Cortex of kidney (tissue), 1 donor: ENCODE measurements at places on chromosomes 7 and 10.

GRCh38 chr7:117085275-117085674, 132.0 kb downstream of the ST7 start:
- DNase-seq, result no peak

DNA sequence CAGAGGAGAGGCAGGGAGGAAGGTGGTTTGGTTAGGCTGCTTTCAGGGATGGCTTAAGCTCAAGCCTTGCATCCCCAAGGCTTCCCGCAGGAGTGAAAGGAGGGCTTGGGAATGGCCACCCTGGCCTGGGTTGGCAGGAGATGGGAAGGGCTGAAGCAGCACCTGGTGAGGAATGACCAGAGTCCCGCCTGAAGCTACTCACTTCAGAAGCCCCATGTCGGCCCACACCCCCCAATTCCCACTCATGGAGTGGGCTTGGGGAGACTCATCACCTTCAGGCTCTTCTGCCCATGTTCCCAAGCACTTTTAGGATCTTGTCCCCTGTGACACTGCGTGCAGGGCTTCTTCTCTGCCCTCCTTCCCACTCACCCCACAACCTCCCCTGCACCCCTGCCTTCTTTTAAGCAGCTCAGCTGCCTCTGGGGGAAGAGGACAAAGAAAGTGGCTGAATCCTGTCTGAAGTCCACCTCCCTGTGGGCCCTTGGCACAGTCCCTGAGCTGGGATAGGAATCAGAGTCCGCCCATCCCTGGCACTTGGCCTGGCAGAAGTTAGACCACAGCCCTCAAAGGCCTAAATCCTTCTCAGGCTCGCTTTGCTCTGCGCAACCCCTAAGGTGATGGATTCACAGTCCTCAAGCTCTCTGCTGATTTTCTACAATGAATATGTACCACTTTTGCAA, 16.5 kb downstream of the RGR start:
- no peak for DNase-seq

GRCh38 chr7:91894781-91895480, 14.4 kb upstream of the MTERF1 start:
- no peak for DNase-seq

- no peak for DNase-seq
These were observed 24.9 kb downstream of the NRBF2 start for GRCh38 chr10:63157845-63158624.

DNA sequence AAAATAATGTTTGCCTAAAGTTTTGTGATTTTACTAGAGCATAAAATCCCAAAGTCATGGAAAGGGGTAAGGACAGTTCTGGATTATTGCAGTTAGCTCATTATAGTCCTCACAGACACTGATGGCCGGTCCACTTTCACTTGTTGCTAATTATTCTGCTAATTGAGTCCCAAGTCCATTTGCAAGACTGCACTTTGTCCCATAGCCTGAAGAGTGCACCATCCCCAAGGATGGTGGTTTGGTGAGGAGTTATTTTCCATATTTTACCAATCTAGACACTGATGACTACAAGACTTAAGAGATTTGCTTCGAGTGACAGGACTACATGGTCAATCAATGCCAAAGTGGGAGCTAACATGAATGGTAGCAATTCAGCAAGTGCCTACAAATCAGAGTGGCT, 181.8 kb upstream of the CACNA2D1 start:
- no peak for DNase-seq
